ENCODE measurements at places on chromosomes 3 and 15.
A peak's percentile ranks its signal among the peaks of the same experiment; 100 is the strongest.

GRCh38 chr3:19526071-19526470 lies 377.8 kb downstream of the KCNH8 start:
- DNase-seq: no peak

DNA sequence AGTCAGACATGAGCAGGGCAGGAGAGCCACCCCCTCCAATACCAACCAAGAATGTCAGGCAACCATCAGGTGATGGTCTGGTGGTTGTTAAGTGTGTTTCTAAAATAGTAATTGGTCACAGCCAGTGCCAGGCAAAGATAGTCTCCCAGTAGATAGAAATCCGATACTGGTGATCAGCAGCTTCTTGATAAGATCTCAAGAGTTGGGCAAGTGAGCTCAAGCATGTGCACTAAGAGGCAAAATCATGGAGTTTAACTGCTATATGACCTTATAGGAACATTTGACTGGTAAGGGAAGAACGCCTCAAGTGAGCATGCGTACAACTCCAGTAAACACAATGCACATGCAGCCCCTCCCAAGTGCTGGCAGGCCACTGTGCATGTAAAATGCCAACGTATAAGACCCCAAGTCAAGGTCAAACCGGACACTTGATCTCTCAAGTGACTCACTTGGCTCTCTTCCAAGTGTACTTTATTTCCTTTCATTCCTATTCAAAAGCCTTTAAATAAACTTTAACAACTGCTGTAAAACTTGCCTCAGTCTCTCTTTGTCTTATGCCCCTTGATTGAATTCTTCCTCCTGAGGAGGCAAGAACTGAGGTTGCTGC lies 36.0 kb upstream of the CBLB start:
- no peak for DNase-seq

DNA sequence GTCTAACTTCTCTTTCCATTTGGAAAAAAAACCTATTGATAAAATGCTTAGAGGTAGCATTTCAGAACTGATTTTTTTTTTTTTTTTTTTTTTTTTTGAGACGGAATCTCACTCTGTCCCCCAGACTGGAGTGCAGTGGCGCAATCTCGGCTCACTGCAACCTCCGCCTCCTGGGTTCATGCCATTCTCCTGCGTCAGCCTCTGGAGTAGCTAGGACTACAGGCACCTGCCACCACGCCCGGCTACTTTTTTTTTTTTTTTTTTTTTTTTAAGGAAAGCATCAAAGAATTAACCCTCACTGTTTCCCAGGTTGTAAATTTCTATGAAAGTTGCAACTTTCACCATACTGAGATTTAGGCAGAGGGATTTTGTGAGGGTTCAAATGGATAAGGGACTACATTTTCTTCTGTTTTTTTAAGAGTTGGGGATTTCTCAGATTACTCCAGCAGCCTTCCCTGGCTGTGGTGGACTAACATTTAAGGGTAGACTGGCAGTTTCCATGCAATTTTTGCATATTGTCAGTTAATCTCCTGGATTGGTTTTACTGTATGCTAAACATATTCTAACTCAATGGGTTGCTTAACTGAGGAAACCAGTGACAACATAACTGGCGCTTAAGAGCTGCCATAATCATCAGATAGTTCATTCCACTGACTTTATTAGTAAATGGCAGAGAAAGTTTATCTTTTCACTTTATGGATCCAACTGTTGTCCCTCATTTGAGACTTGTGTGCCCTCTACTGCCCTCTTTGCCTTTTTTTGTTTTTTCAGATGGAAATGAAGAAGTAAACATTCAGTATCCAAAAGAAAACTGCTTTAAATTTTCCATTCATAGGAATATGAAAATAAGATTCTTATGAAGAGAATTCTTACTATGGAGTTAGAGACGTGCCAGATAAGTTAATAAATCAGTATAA lies 93.7 kb downstream of the NPTN start:
- DNase-seq: no peak

DNA sequence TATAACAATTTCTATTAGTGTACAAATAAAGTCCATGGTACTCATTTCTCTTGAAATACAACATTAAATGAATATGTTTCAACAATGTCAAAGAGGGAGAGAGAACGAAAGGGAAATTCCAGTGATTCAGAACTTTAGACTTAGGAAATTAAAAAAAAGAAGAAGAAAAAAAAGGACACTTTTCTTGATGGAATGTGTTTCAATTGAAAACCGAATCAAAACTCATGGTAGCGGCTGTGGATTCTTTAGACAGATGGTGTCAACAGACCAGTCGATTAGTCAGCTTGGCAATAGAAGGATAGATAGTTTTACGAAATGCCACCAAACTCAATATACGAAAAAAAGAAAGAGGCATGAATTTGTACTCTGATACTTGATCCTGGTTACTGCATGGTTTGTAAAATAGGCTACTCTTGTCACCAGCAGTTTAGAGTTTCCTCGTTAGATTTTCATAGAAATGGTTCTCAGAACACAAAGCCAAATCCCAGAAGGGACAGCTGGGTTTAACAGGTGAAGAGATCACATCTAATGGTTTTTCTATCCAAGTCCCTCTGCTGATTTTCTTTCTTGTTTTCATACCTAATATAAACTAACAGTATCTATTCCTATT lies 793.5 kb downstream of the ROBO1 start:
- DNase-seq: no peak

DNA sequence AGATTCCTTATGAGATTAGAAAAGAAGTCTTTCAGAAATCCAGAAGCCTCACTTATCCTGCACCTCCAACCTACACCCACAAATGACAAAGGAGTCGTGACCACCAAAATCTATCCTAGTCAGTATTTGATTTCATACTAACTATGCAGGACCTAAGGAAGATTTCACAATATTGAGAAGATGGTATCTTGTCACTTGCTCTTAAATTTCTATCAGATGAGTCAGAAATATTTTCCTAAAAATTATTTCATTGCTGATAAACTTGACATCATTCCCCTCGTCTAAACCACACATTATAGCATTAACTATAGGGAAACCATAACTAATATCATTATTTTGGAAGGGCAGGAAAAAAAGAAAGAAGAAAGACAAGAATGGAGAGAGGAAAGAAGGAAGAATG lies 138.0 kb upstream of the THBS1 start:
- no peak for DNase-seq

GRCh38 chr15:72201391-72201921 lies 3.9 kb upstream of the GRAMD2A start:
- no peak for DNase-seq

DNA sequence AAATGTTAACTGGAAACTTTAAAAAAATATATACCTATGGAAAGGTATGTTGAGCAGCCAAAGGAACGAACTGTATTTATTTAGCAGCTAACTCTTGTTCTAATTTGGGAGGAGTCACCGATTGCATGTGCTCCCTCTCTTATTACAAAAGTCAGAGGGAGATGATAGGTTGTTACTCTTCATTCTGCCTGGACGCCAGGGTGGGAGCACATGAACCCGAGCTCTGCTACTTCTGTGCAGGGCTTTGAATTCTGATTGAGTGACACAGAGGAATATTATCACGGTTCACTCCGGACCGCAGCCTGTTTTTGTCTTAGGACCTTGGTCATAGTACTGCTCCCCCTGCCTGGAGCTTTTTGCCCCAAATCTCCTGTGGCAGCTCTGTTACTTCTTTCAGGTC lies 36.9 kb upstream of the LRIG1 start:
- DNase-seq: no peak

DNA sequence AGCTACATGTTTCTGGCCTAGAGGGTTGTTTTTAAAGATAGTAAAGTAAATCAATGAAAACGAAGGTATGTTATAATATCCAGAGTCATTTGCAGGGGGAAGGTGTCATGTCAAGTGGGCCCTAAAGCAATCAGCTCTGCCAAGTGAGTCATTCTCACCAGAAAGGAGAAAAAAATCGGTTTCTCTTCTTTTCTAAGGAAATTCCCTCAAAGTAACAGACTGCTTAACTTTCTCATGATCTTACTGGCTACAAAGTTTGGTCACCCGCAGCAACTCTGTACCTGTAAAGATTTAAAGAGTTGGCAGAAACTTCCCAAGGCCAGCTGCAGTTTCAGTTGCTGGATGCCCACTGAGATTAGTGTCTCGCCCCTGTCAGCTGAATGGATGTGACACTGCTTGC lies 5.5 kb upstream of the FSIP1 start:
- no peak for DNase-seq

- DNase-seq: no peak
These were observed 92.4 kb downstream of the KBTBD8 start for GRCh38 chr3:67090474-67090873.

DNA sequence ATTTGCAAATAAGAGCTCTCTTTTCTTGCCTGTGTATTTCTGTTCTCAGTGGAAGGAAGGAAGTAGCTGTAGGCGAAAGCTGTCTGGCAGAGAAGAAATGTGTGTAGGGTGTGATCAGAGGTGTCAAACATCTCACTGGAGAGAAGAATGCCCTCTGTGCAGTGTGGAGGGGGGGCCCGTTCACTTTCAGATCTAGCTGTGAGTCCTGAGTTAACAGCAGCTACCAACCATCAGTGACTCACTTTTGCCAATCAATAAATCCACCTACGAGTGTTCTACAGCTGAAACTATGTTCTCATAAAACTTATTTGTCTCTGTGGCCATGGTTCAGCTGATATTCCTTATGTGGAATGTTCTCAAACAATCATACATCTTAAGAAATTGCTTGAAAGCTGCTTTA lies 103.7 kb downstream of the FRMD4B start:
- DNase-seq: peak; percentile 79

DNA sequence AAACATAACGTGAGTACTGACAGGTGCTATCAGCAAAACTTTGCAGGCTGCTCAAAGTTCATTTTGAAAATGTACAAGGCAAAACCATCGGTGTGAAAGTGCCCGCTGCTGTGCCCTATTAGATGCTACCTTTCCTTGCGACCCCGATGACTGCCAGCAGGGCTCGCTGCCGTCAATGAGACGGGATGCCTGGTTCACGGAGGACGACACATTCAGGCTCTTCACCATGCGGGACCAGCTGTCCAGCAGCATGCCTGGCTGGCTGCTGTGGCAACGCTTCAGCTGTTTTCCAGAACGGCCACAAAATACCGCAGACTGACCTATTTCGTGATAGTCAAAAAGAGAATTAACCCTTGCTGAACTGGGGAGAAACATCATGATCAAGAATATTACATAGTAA lies 92.7 kb upstream of the OCA2 start:
- DNase-seq: no peak

DNA sequence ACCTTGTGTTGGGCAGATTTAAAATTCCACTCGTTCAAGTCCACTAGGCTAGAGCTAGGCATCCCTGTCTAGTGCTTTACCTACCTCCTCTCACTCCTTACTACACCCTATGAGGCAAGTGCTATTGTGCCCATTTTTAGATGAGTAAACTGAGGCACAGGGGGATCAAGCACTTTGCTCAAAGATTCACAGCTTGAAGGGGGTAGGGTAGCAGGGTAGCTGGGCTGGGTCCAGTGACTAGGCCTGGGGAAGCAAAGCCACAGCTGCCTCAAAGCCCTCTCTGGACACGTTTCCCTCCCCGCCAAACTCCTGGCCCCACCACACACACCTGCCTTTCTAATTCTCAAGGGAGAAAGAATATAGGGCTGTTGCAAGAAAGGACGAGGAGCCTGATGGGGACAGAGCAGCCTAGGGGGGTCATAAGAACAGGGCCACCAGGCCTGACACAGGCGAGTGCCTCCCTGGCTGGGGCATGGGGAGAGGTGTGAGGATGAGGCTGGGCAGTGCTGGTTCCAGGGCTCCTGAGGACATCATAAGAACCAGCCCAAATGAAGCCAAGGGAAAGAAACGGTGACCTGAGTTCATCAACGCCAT lies 34.8 kb upstream of the SFMBT1 start:
- DNase-seq: no peak

GRCh38 chr3:35549690-35550089 lies 89.6 kb upstream of the ARPP21 start:
- DNase-seq: no peak

GRCh38 chr3:67362686-67363085 lies 291.7 kb downstream of the SUCLG2 start:
- DNase-seq: no peak

DNA sequence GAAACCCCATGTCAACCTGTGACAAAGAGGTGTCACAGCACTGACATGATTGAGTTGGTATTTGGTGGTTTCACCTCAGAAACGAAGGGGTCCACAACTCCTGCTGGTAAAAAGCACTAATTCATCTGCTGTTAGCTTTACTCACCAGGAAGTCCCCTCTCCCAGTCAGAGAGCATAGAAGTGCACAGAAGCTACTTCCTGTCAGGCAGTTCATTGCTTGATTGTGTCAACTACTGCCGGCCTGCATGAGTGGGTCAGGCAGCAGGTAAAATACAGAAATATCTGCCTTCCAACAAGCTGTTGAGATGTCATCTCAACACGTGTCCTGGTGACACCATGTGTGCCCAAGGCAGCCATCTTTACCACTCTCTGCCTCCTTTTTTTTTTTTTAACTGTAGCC lies 596.6 kb upstream of the NR2F2 start:
- no peak for DNase-seq

DNA sequence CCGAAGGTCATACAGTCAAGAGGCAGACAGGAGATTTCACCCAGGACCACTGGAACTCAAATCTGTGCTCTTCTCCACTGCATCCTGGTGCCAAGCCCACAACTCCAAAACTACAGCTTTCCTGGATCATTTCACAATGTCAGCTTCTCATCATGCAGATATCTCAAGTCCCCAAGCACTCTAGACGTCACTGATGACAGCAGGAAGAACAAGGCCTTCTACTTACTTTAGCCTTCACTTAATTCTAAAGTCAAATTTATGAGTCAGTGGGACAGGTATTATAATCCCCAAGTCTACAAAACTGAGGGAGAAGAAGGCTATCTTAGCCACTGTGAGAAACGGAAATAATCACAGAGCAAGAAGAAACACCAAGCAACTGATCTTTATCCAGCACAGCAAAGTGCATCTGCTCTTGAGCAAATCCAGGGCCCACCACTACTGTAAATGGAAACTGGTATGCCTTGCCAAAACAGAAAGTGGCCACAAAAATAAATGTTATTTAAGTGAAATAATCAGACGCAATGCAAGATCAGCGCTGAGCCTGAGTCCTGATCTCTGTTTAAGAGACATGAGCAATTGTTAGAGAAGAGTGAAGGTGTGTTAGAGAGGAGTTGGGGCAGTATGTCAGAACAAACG lies 928 bp downstream of the RAD18 start:
- DNase-seq: no peak

- no peak for DNase-seq
These were observed 321.7 kb upstream of the FRG2C start for GRCh38 chr3:75342425-75342824.

DNA sequence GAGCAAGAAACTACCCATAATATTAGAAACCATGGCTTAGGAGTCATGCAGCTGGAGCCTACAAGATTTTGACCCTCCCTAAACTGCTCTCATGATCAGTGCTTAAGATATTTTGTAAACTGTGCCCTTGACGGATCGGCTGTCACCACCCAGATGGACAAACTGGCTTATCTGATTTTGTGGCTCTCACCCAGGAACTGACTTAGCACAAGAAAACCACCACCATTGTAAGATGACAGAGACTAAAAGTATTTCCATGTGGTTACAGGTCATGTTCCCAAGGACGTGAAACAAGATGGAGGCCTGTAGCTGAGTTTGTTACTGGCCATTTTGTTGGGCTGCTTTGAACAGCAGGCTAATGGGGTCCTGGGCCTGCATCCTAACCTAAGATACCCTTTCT lies 940.9 kb downstream of the OTOL1 start:
- DNase-seq: no peak

GRCh38 chr3:42115946-42116345 lies 24.8 kb downstream of the TRAK1 start:
- no peak for DNase-seq

- DNase-seq: no peak
These were observed 10.3 kb downstream of the ACSBG1 start for GRCh38 chr15:78224023-78224411.
